ENCODE measurements at places on chromosomes 5 and 9.
A peak's percentile ranks its signal among the peaks of the same experiment; 100 is the strongest.

DNA sequence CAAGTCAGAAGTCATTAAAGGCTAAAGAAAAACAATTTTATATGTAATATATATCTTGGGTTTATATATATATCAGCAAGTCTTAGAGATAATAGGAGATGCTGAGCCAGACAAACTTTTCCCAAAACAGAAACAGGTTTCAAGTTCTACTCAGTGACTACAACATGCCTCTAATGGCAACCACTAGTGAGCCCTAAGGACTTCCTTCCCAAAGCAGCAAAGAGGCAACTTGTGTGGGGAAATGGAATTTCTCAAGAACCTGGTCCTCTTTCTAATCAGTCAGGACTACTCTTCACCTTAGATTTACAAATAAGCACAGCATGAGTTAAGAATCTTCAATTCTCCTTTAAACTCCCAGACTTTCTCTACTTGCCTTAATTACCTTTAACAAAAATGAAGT lies 17.6 kb downstream of the RNF38 start:
- no peak for DNase-seq

DNA sequence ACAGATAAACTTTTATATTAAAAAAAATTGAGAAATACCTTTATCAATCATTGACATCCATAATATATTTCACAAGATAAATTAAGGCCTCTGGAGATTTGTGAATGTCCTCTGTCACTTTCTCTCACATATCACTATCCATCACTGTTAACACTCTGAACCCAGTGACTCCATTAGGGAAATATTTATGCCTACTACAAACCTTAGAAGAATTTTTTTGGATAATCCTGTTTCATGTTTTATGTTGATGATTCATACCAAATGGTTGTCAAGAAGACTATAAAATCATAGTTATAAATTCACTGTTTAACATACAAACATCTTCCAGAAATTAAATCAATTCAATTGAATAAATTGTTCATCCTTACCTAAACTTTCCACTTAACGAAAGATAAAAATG lies 357.6 kb upstream of the CDH10 start:
- DNase-seq, result no peak

GRCh38 chr5:115069087-115069968 lies 100.4 kb downstream of the TRIM36 start:
- peak; percentile 30 for DNase-seq

DNA sequence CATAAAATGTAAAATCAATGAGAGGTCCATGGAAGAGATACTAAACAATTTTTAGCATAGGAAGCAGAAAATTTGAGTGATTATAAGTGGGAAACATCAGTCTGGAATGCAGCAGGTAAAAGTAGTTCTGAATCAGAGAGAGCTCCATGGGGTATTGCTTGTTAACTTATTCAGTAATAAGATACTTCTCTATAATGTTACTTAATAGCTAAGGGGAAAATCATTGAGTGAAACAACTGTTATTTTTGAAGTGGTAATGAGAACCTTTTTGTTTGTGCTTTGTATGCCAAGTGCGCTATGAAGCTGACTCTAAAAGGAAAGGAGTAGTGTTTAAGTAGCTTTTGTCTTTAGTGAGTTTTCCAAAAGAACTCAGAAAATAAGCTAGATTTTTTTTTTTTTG lies 95.2 kb downstream of the ERBIN start:
- no peak for DNase-seq

GRCh38 chr9:30382271-30382670 lies 2002.2 kb upstream of the ACO1 start:
- no peak for DNase-seq

DNA sequence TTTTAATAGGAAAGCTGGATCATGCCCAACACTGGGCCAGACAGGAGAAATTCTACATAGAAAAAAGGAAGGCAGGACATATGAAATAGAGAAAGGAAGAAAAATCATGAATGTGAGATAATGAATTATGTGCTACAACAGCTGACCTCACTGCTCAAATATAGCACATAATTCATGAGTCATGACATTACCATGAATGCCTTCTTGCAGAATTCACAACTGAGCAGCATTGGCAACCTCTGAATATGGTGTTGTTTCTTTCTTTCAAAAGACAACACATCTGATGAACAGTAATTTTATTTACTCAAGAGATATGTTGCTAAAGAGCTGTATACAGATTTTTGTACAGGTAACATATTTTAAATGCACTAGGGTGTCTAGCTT lies 34.4 kb downstream of the APBA1 start:
- no peak for DNase-seq

DNA sequence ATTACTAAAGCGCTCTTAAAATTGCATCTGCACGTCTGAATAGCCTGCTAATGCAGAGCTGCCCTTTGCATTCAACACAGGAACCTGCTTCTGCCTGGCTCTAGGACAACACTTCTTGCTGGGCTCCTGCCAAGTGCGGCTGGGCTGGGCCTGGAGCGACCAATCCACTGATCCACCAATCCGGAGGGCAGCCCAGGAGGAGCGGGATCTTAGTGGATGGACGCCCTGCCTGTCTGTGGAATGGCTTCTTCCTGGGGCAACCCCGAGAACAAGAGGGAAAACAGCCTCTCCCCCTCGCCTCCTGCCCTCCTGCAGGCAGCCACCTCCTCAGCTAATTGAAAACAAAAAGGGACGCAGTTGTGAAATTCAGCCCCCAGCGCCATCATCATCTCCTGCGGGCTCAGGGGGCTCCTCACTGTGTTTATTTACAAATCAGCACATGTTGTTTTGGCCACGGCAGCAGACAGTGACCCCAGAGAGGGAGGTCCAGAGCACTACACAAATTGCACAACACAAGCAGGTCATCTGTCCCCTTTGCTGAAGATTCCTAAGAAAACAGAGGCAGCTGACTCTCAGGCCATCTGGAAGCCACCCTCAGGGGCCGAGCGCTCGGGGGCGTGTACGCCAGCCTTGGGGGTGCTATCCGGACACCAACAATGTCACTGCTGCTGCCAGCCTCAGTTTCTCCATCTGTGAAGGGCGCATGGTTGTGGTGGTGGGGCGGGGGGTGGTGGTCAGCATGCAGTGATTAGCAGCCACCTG lies 57.3 kb downstream of the GADD45G start:
- peak; percentile 96 for DNase-seq

DNA sequence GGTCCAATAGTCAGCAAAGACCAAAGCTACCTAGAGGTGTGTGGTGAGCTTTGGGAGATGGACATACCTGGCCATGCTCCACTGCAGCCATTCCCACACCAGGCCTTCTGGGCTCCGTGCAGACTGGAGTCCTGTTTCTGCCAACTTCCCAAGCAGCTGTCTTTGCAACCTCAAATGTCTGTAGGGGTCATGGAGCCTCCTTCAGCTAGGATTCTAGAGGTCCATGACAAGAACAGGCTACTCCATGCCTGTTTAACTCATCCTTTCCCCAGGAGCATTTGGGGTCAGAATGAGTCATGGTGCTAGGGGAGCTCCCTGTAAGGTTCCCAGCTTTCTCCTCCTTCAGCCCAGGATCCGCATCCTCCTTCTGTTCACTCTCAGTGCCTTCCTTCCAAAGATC lies 17.1 kb downstream of the VPS13A start:
- no peak for DNase-seq

DNA sequence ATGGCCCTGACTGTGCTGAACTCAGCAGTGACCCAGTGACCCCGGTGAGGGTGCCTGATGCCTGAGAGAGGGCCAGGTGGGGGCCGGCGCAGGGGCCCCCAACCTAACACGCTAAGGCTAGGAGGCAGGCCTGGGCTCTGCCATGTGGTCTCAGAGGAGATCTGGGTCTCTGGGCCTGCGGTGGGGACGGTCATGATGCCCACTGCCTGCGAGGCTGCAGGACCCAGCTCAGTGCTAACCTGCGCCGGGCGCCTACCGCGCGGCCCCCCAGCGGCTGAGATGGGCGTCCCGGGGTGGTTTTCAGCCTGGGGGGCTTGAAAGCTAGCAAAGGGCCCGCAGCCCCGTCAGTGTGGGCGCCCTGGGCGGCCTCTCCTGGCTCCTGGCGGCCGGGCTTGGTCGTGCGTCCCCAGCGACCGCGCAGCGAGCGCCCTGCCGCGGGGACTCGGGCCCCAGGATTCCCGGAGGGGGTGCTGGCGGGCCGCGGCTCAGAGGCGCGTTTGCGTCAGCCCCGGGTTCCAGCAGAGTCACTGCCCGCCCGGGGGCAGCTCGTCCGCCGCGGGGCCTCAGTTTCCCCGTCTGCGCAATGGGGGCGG lies 2.5 kb downstream of the EGFL7 start:
- DNase-seq, result no peak

DNA sequence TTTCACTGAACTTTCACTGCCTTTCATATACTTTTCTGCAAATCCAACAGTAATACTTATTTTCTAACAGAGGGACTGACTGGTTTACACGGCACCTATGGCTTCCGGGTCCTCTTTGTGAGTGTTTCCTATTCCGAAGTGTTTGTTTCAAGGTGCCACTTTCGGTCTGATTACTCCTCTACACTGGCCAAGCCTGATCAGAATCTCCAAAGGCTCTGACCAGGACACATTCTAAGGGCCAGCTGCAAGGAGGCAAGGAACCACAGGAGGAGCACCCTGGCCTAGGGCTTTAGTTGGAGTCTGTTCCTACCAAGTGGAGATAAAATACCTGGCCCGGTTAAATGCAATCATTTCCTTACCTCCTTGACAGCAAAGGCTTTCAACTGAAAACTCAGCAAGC lies 132.1 kb downstream of the GLIS3 start:
- no peak for DNase-seq

- DNase-seq, result no peak
Measured at GRCh38 chr5:10876006-10876744, 115.1 kb upstream of the DAP start.

- DNase-seq, result peak; percentile 12
Measured at GRCh38 chr5:118554981-118555380, 433.4 kb downstream of the DTWD2 start.

DNA sequence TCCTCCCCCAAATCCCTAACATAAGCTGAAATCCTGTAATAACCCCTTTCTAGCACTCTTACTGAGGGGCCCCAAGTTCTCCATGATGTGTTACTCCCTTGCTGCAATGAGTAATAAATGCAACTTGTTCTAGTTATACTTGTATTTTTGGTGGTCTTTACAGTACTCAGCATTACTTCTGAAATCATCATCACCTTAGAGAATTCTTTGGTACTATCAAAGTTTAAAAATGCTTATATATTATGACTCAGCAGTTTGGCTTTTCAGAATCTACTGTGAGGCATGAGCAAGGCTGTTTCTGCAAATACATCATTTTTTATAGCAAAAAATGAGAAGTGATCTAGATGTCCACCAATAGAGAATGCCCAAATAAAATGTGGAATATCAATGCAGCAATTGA lies 20.7 kb upstream of the ROPN1L start:
- DNase-seq, result no peak

DNA sequence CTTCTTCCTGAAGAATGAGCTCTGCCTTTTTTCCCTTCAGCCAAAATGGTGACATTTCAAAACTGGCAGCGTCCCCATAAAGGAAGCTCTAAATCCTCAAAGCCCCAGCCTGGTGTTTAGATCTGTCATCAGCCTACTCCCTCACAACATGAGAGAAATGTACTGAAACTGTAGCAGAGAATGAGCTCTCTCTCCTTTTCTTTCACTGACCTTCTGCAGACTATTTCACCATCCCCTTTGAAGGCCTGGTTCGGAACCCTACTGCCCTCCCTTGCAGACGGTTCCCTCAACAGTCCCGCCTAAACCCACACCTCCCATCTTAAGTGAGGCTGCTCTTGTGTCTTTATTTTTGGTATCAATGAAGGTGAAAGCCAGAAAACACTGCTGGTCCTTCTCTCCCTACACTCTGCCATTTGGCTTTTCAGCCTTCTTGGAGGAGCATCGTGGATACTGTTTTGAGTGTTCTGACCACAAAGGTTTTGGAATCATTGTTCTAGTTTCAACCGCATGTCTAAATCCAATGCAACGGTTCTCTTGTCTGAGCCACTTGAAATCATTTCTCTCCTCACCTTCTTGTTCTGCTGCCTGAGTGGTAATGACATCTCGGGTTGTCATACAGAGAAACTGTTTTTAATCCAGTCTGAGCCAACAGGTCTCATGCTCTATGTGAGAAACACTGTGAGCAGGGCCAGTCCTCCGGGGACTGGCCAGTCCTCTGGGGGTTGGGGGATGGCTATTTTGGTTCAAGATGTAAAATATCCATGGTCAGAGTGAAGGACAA lies 39.0 kb downstream of the ITK start:
- no peak for DNase-seq

GRCh38 chr9:7967851-7968250 lies 168.3 kb upstream of the DMAC1 start:
- no peak for DNase-seq

DNA sequence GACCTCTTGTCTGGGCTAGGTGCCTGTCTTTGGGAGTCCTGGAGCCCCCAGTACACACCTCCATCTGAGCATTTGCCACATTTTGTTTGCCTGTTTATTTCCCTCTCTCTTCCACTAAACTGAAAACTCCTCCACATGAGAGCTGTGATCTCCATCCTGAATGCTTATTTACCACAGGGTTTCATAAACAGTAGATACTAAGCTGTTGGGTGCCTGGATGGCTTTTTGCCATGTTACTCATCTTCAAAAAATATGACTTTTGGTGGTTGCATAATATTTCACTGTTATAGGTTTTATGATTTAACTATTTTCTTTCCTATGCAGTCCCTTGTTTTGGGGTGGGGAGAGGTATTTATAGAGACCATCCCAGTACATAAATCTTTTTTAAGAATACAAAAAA lies 99.6 kb downstream of the APBA1 start:
- no peak for DNase-seq

- no peak for DNase-seq
Measured at GRCh38 chr5:138353560-138354080, 1.1 kb downstream of the KDM3B start.

GRCh38 chr5:119405419-119405818 lies 46.9 kb upstream of the HSD17B4 start:
- DNase-seq, result no peak

DNA sequence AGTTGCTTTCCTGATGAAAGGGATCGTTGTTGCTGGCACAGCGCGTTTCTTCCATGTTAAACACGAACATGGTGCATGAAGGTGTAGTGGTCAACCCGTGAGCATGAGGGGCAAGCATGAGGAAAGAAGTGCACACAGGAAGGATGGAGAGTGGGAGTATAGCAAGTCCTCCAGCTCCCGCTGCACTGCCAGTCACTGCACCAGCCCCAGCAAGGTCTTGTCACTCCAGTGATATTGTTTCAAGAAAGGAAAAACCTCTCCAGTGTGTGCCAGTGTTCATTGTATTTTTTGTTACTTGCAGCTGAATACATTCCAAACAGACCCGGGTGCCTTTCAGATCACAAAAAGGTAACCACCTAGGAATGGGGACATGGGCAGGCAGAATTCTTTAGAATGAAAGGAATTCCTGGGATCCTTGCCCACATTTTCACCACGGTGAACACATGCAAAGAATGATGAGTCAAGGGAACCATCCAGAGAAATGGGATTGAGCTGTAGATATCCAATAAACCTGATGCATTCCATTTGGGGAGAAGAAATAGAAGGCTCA lies 186.3 kb downstream of the AOPEP start:
- no peak for DNase-seq

GRCh38 chr9:8374471-8374870 lies 574.9 kb upstream of the DMAC1 start:
- no peak for DNase-seq

Measured in right renal pelvis (tissue), 4 donors.